ENCODE measurements at places on chromosomes 3 and 15.
A peak's percentile ranks its signal among the peaks of the same experiment; 100 is the strongest.

GRCh38 chr15:62453981-62454380 lies 288.9 kb upstream of the C2CD4B start:
- ATAC-seq, result no peak

DNA sequence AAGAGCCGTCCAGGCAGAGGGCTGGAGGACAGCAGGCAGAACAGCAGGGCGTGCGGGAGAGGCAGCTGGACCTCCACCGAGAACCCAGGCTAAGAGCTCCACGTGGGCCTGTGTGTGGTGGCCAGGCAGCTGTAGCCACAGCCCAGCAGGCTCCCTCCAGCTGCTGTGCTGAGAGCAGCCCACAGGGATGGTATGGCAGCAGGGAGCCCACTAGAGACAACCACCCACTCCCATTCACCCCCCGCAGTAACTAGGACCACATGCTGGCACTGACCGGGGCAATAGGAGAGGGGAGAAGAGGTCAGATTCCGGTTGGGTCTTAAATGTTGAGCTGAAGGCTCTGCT lies 25.6 kb upstream of the MUSTN1 start:
- no peak for ATAC-seq

- ATAC-seq, result no peak
These were observed 417.4 kb downstream of the MECOM start for GRCh38 chr3:169246158-169246557.

DNA sequence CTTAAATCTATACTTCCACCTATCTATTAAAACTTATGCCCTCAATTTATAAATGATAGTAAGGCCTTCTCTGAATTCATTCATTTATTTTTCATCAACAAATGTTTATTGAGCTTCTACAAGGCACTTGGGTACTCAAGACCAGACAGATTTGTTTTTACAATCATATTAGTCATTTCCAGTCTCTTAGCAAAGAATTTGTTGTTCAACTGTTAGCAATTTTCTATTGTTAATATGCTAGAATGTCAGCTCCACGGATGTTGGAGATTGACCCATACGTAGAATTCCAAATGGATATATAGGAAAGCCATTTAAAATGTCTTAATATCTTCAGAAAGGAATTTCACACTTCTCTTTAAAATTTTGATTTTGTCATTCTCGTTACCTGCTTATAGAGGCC lies 36.7 kb downstream of the ZBTB38 start:
- no peak for ATAC-seq

DNA sequence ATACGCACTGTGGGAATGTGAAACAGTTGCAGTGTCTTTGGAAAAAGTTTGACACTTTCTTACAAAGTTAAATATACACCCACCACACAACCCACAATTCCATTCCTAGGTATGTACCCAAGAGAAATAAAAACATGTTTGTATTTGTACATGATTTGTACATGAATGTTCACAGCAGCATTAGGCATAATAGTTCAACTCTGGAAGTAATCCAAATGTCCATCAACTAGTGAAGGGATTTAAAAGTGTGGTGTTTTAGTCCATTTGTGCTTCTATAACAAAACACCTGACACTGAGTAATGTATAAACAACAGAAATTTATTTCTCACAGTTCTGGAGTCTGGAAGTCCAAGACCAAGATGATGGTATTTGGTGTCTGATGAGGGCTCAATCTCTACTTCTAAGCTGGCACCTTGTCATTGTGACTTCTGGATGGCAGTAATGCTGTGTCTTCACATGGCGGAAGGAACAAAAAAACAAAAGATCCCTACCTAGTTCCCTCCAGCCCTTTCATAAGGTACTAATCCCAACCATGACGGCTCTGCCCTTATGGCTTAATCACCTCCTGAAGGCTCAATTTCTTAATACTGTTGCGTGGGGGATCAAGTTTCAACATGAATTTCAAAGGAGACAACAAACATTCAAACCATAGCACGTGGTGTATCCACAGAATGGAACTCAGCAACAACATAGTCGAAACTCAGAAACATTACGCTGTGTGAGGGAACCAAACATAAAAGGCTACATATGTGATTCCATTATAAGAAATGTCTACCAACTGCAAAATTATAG lies 120.5 kb downstream of the AQP9 start:
- no peak for ATAC-seq

GRCh38 chr3:11898611-11899325 lies 52.1 kb upstream of the TAMM41 start:
- no peak for ATAC-seq

- no peak for ATAC-seq
These were observed 111.2 kb downstream of the CHSY1 start for GRCh38 chr15:101140697-101141065.

DNA sequence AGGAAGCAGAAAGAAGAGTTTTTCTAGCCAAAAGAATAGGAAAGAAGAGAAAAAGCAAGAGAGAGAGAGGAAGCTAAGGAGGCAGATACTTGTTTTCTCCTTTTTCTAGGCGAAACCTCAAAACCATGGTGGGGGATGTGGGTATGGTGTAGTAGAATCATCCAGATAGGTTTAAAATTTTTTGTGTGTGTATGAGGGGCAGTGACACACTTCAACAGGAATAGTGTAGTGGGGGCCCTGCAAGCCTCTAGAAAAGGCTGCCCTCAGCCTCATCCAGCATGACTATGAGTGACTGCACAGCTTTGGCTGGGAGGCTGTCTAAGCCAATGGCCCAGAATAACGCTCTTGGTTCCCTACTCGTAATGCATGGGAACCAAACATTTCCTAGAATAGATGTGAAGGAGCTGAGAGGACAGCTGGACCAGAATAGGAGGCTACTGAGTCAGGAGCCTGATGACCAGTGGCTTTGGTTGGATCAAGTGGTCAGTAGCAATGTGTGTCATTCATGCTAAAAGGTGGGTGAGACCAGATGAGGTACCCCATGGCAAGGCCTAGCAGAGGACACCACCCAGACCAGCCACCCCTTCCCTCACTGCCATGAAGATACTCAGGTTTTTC lies 24.4 kb downstream of the MOBP start:
- ATAC-seq, result no peak

- ATAC-seq, result peak; percentile 31
These were observed 56.3 kb downstream of the BDH1 start for GRCh38 chr3:197499427-197499826.

DNA sequence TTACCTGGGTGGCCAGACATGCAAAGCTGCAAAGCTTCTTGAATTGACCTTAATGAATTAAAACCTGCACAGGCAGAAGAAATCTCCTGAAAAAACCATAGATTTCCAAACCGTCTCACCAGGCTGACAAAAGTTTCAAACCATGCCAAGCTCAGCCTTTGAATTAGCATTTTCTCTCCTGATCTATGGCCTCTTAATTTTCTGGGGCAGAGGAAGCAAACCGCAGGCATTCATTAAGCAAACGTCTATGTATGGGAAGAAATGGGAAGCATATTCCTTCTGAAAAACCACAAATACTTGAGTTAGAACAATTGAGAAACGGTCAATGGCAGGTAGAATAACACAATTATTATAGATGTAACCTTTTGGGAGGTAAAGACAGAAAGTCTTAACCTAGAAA lies 500.2 kb upstream of the NR2F2 start:
- ATAC-seq, result no peak

DNA sequence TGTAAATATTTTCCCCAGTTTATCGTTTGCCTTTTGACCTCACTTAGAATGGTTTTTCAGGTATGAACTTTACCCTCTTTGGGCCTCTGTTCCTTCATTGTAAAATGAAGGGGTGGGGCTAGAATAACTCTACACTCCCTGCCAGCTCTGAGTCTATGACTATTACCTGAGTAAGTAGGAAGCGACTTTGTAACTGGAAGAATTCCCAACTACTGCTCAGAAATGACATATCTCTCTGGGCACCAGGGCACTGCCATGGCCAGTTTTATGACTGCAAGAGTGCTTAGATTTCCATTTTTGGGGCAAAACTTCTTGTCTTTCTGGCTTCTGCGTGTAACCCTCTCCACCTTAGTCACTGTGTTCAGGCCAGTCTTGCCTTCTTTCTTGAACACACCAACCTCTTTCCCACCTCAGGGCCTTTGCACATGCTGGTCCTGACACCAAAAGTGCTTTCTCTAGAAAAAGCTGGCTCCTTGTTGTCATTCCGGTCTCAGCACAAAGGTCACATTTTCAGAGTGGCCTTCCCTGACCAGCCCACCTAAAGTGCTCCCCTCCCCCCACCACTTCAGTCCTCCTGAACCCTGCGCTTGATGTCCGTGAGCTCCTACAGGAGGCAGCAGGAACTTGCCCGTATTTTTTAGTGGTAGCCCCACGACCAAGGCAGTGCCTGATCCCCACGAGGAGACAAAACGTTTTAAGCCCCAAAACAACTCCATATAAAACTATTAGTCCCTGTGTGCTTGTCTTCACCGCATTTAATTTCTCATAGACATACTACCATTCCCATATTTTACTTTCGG lies 25.6 kb downstream of the CDCP1 start:
- ATAC-seq, result no peak

DNA sequence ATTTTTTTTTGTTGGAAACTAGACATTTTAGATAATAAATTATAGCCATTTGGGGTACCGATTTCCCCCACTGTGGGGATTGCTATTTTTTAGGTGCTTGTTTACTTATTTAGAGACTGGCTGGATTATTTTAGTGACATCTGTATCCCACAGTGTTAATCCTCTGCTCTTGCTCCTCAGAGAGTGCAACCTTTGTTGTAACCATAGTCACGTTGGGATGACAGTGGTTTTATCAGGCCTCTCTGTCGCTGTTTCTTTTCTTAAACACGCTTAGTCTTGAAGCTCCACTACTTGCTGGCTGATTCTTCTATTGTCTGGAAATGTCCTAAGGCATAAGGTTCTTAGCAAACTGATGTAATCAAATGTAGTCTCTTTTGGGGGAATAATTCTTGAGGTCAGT lies 451.6 kb upstream of the SEMA6D start:
- no peak for ATAC-seq

- ATAC-seq, result no peak
These were observed 1.3 kb downstream of the FEM1B start for GRCh38 chr15:68278595-68279405.

DNA sequence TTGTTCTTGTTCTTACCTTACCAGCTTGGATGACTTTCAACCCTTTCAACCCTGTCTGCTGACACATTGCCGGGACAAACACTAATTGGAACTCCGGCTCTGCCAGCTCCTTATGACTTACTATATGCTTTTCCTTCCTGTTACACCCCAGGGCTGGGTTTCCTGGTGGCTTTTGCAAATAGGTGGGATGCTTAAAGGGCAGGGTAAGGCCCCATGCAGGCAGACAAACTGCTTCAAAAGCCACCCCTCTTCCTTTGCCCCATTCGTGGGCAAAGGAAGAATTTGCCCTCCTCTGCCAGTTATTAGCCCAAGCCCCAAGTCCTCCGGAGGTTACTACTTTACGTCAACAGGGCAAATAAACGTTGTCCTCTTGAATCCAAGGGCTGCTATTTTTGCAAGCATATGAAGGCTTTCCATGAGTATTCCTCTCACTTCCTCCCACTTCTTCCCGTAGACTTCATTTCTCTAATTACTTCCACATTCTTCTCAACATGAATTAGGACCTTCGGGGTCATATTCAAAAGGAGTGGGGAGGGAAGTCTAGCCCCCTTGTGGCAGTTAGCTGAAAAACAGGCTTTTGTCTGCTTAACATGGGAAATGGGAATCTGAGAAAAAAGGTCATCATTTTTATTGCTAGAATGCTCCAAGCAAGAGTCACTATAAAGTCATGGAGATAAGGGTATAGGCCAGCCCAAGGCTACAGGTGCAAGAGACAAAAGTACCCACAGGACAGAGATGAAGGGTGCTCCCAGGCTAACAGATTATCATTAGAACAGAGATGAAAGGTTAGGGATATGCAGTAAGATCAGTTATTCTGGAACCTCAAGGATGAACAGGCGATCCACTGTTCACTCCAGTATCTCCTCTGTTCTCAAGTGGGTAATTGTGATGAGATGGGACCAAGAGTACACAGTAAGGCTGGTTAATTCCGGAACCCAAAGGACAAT lies 56.3 kb upstream of the FSTL1 start:
- no peak for ATAC-seq

DNA sequence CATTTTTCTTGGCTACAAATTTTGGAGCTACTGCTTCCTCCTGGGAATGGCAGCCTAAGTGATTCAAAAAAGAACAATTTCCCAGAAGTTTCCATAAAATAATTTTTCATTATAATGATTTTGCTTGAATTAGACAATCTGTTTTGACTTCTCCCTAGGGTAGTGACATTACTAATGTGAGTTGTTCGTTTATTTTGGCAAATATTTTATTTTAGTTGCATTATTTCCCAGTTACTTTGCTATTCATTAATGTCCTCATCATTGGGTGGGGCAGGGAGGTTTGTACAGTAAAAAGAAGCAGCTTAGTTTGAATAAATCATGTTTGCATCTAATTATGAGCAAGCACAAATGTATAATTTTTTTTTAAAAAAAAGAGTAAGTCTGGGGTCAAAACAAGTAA lies 686.6 kb downstream of the ROBO2 start:
- no peak for ATAC-seq

DNA sequence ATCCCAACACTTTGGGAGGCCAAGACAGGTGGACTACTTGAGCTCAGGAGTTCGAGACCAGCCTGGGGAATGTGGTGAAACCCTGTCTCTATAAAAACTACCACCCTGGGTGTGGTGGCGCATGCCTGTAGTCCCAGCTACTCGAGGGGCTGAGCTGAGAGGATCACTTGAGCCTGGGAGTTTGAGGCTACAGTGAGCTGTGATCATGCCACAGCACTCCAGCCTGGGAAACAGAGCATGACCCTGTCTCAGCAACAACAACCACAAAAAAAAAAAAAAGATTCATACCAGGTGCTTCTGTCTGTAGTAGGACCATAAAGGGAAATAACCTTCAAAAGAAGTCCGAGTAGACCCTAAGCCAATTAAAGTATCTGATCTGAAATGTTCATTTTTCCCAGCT lies 94.5 kb downstream of the SERPINI1 start:
- peak; percentile 73 for ATAC-seq

DNA sequence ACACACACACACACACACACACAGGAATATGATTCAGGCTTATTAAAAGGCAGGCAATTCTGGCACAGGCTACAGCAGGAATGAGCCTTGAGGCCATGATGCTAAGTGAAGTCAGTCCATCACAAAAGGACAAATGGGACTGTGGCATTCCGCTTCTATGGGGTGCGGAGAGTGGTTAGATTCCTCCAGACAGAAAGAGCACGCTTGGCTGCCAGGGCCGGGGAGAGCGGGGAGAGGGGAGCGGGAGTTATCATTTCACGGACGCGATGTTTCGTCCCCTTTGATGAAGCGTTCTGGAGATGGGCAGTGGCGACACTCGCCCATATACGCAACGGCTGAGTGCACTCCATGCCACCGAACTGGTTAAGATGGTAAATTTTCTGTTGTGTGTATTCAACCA lies 58.5 kb upstream of the FAM174B start:
- no peak for ATAC-seq

DNA sequence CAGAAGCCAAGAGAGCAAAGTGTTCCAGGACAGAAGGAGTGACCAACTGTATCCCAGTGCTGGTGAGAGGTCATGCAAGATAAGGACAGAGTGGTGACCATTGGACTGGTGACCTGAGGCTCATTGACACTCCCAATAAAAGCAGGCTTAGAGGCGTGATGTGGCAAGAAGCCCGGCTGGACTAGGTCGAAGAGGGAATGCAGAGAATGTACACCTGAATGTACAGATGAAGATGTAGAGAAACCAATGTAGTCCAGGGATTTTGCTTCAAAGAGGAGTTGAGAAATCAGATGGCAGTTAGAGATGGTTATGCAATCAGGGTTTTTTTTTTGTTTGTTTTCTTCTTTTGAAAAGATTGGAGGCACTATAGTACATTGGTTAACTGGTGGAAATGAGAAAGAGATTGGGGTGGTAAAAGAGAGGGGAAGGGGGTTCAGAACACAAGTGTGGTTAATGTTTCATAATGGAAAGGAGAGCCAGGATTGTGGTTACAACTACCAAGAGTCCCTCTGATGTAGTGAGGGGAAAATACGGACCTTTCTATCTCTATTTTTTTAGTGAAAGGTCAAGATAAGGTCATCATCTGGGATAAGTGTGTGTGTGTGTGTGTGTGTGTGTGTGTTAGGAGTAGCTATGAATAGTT lies 23.3 kb downstream of the ST3GAL6 start:
- no peak for ATAC-seq

Measured in stimulated activated memory B cell treated with anti-CD40 and anti-IgM and Interleukin-4, amounts not matched to agents 10 μg/mL and 1 μg/mL and 100 μg/mL, for 72 hours (primary cell).